Suppressor macrophage (primary cell): ENCODE measurements at places on chromosomes 6 and 20.

- DNase-seq = no peak
These were observed 124.6 kb downstream of the ANKS1A start for GRCh38 chr6:35013701-35014100.

- DNase-seq = no peak
These were observed 208.1 kb upstream of the AGPAT4 start for GRCh38 chr6:161481786-161482516.

- DNase-seq = peak; percentile 87
These were observed 6.9 kb upstream of the BLCAP start for GRCh38 chr20:37534401-37535157.

- no peak for DNase-seq
These were observed 638 bp downstream of the PACSIN1 start for GRCh38 chr6:34466242-34467185.

GRCh38 chr6:144339859-144340452, 54.8 kb downstream of the UTRN start:
- no peak for DNase-seq

GRCh38 chr20:32742322-32743236, 688 bp downstream of the COMMD7 start:
- peak; percentile 11 for DNase-seq

DNA sequence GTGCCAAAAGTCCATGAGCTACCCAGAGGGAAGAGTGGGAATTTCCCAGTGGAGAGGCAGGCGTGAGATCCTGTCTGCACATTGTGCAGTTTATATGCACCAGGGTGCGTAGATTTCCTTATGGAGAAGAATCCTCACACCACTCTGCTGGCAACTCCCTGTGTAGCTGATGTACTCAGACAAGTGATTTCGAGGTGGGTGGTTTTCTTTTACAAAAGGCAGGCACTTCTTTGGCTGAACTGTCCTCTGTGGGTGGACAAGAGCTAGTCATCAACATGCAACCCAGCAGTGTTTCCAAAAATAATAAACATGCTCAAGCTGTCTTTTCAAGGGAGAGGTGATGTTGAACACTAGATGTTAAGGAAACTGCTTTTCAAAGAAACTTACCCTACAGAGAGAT, 121.7 kb upstream of the NXT1 start:
- DNase-seq = peak; percentile 87

DNA sequence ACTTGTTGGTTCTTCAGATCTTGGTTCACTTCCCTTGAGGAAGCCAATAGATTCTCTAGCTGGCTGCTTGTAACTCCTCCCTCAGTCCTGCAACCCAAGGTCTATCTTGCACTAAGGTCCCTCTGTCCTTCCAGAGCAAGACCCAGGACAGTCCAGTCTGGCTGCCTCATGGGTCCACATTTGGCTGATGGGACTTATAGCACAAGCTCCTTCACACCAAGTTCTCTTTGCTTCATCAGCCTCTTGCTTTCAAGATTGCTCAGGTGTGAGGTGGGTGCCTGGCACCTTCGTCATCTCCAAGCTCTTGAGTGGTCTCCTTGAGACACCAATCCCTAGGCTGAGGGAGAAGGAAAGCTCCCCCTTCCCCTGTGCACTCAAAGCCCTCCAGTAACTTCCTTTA, 28.3 kb downstream of the NSFL1C start:
- DNase-seq = no peak

- peak; percentile 63 for DNase-seq
These were observed 7.1 kb downstream of the CASP8AP2 start for GRCh38 chr6:89836639-89837222.

- no peak for DNase-seq
These were observed 85.2 kb downstream of the DTNBP1 start for GRCh38 chr6:15577550-15578171.

DNA sequence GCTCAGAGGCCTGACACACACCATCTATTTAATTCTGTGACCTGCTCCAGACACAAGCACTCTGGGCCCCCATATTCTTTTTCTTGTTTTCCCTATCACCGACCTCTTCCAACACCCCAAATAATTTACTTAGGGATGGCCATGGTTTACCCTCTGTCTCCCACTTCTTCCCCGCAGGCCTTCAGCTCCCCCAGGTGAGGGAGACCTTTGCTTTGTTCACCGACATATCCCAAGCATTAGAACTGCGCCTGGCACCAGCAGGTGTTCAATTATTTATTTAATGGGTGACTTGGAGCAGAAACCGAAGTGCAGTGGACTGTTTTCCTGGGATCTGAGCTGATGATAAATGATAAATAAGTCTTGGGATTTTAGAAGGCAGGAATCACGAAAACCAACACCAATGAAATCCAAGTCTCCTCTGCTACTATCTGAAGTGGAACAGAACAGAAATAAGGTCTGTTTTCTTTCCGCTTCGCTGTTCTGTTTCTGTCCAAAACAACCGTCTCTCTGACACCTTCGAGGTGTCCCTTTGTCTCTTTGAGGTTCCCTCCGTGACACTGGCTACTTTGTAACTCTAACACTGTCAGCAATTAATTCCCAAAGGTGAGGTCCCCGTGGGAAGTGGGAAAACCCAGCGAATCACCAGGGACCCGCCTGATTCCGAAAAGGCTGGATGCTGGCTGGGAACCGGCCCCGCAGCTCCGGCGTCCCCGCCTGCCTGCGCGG, 1.1 kb upstream of the RIN2 start:
- DNase-seq = no peak

- DNase-seq = no peak
These were observed 47.6 kb downstream of the RALGAPB start for GRCh38 chr20:38520261-38520660.

- DNase-seq = no peak
These were observed 70.0 kb upstream of the FRMD1 start for GRCh38 chr6:168149015-168149414.

DNA sequence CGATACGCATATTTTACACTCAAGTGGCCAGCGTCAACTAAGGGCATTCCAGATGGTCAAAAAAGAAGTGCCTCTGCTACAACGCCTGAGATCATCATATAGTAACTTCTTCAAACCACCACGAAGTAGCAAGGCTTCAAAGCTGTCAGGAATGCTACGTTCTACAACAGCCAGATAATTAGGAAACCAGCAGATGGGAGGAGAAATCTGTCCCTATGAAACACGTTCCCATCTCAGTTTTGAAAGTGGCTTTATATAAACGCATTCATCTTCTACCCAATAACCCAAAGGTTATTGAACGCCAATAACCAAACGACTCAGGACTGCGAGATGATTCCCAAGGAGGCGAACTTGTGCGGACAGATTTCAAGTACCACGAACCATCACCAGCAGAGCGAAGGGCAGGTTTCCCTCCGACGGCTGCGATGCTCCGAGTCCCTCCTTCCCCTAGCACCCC, 1.2 kb downstream of the ABHD12 start:
- peak; percentile 25 for DNase-seq

- DNase-seq = no peak
These were observed 86.7 kb downstream of the GMDS start for GRCh38 chr6:2158596-2159271.

GRCh38 chr20:17992224-17992637, 23.4 kb downstream of the MGME1 start:
- no peak for DNase-seq

DNA sequence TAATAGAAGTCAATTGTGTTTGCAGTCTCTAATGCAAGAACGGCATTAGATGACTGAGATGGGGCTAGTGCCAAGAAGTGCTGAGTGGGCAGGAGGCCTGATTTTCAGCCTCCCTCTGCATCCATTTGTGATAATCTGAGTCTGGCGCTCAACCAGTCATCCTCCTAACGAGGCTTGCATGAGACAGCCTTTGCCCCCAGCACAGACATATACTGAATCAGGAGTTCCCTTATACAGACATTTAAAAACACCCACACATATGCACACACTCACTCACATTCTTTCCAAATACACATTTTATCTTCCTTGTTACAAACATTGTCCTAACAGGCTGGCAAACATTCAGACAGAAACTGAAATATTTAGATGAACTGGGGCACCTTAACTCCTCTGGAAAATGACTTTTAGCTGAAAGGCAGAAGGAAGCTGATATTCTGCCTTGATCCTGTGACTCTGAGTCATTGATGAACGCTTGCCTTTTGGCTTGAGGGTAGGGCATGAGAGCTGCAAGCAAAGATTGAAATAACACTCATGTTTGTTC, 562.3 kb downstream of the DHX35 start:
- peak; percentile 29 for DNase-seq

GRCh38 chr6:146620655-146621054, 21.9 kb downstream of the ADGB start:
- peak; percentile 74 for DNase-seq

- DNase-seq = no peak
These were observed 79.3 kb upstream of the SHLD1 start for GRCh38 chr20:5670874-5671273.

GRCh38 chr6:54992789-54993188, 146.2 kb downstream of the FAM83B start:
- DNase-seq = no peak

DNA sequence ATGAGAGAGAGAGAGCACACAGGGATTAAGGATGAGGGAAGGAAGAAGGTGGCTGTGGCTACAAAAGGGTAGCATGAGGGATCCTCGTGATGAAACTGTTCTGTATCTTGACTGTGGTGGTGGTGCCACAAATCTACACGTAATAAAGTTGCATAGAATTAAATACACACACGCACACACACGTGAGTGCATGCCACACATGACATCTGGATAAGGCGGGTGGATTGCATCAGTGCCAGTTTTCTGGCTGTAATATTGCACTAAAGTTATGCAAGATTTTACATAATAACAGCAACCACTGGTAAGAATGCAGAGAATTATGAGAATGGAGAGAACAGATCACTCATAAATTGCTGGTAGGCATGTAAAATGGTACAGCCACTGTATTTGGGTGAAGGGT, 16.9 kb upstream of the STK35 start:
- peak; percentile 88 for DNase-seq

GRCh38 chr6:78713564-78713963, 153.8 kb upstream of the IRAK1BP1 start:
- DNase-seq = no peak

- DNase-seq = no peak
These were observed 104.9 kb downstream of the CENPW start for GRCh38 chr6:126444659-126445273.

- no peak for DNase-seq
These were observed 283.3 kb upstream of the MANEA start for GRCh38 chr6:95294043-95294442.

- no peak for DNase-seq
These were observed 234.6 kb downstream of the DLL1 start for GRCh38 chr6:170056278-170056711.

- no peak for DNase-seq
These were observed 95.0 kb upstream of the MLN start for GRCh38 chr6:33898771-33899170.

DNA sequence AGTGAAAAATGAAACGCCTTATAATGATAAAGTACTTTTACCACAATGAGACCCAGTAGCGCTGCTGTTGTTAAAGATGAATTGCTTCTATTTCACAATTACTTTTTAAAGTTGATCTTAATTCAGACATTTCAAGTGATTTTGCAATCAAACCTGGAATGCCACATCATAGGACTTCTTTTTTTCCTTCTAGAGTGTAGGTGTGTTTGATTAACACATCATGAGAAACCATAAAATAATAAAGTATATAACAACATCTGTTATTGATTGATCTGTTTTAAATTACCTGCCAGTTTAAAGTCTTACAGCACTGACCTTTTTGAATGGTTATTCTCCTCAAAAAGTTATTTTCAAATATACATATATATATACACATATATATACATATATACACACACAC, 38.6 kb downstream of the HEBP2 start:
- DNase-seq = no peak

GRCh38 chr6:40912158-40912946, 126.7 kb downstream of the UNC5CL start:
- DNase-seq = peak; percentile 70

GRCh38 chr6:112503091-112503596, 156.0 kb downstream of the RFPL4B start:
- DNase-seq = no peak

- DNase-seq = no peak
These were observed 169.7 kb downstream of the PHF3 start for GRCh38 chr6:63805345-63805744.

GRCh38 chr20:5090191-5090590, 29.6 kb downstream of the PCNA start:
- DNase-seq = peak; percentile 95

DNA sequence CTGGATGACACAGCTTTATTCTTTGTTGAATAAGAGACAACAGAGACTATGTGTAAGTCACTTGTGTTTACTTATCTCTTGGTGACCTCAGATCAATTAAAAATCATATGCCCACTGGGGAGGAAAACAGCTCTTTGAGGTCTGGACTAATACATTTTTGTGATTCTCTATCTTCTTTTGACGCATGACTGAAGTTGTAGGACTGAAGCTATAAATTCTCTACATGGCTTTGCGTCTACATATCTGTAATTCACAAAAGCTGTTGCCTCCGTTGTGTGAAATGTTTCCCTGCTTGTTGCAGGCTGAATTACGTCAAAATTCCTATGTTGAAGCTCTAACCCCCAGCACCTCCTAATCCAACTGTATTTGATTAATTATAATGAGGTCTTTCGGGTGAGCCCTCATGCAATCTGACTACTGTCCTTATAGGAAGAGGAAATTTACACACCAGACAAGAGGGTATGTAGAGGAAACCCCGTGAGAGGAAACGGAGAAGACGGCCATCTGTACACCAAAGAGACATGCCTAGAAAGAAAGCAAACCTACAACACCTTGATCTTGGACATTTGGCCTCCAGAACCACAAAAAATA, 481.6 kb downstream of the PRKN start:
- DNase-seq = no peak

DNA sequence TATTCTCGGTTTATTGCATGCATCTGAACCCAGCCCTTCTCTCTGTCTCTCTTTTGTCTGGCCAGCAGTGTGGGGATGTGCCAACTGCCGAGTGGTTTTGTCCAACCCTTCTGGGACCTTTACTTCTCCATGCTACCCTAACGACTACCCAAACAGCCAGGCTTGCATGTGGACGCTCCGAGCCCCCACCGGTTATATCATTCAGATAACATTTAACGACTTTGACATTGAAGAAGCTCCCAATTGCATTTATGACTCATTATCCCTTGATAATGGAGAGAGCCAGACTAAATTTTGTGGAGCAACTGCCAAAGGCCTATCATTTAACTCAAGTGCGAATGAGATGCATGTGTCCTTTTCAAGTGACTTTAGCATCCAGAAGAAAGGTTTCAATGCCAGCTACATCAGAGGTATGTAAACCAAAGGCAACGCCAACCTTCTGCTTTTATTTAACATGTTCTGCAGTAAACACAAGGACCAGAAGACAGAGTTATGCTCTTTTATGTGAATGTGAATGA, 65.8 kb downstream of the ADGRG6 start:
- DNase-seq = no peak

DNA sequence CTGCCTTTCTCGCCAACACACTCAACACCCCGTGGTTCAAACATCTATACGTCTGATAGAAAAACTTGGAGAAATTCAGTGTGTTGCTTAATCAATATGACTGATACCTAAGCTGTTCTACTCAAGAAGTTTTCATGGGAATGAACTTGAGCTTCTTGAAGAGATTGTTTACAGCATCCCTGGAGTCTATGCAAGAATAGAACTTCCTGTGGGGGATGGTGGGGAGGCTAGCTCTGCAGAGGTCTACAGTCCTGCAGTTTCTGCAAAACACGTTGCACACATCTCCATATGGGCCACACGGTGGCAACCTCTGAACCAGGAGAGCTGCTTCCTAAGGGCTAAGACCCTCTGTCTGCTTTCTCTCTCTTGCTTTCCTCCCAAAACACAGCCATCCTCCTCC, 32.7 kb upstream of the FANCE start:
- no peak for DNase-seq
